CD8-positive, alpha-beta memory T cell (primary cell): ENCODE measurements at places on chromosomes 11 and 22. TPM values are rescaled to one million over a fixed set of nuclear protein-coding genes. Genes with fewer than 3 reads are reported as not detected.

The TRIM49 gene
- not detected for total RNA-seq

The MMP8 gene
- not detected for total RNA-seq

The RFPL2 gene
- not detected for total RNA-seq

The HORMAD2 gene
- not detected for total RNA-seq

The CNGA4 gene
- total RNA-seq, result not detected

The PGA5 gene
- total RNA-seq, result not detected

The KRTAP5-9 gene
- total RNA-seq, result not detected

The TMX2 gene
- total RNA-seq, result 129 TPM

The RAB39A gene
- total RNA-seq, result 0.11 TPM
